Activated T-cell treated with anti-CD3 and anti-CD28 coated beads, Interleukin-2, amount 50 U/mL, for 72 hours (primary cell): ENCODE measurements at places on chromosomes 1 and 21. TPM values are rescaled to one million over a fixed set of nuclear protein-coding genes. Genes with fewer than 3 reads are reported as not detected.

DNA sequence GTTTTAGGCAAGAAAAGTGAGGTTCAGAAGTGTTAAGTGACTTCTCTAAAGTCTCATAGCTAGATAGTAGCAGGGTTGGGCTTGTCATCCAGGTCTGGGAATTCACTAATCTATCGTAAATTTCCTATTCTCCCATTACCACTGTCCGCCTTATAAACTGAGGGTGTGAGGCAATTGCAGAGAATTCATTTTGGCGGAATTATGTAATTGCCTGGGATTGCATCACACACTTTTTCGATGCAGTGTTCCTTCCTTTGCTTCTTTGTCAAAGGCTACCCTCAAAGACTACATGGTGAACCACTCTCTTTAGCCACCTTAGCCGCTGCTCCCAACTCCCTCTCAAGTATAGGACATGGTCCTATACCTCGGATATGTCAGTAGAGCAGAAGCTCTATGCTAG lies 19.1 kb downstream of the SELP start:
- DNase-seq: no peak
- no peak overlapping the region for H3K27ac ChIP-seq
- no peaks in the 10 kb centered on the region for H3K36me3 ChIP-seq
- peaks cover 6% of the 10 kb centered on the region for H3K4me1 ChIP-seq

GRCh38 chr1:7884757-7885156 lies 31.9 kb upstream of the UTS2 start:
- DNase-seq: no peak
- no peaks in the 10 kb centered on the region for H3K36me3 ChIP-seq
- H3K27me3 ChIP-seq: peaks cover 33% of the 10 kb centered on the region

DNA sequence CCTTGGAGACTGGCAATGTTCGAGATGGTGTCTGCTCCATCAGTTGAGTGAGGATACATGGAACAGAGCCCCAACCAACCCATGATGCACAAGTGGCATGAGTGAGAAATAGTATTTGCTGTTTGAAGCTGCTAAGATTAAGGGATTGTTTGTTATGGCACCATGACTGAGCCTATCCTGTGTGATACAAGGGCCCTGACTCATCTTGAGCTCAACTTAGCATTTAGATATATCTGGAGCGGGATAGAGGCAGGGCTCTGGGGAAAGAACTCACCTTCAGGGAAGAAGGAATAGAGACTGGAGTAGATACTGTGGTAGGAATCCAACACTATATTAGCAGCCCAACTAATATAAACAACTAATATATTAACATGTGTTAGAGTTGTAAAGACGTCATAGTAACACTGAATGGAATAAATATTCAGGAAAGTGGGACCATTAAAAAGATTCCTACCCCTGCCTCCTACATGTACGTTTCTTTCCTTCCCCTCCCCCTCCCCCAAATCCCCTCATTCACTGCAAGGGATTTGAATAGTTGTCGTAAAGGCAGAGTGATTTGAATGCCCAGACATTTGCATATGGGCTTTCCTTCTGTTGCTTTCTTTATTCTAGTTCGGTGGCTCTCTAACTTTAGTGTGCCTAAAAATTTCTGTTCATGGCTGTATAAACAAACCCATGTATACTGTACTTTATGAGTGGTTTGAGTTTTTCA lies 106.6 kb upstream of the POU3F1 start:
- H3K36me3 ChIP-seq: no peaks in the 10 kb centered on the region
- H3K27me3 ChIP-seq: peaks cover 44% of the 10 kb centered on the region

DNA sequence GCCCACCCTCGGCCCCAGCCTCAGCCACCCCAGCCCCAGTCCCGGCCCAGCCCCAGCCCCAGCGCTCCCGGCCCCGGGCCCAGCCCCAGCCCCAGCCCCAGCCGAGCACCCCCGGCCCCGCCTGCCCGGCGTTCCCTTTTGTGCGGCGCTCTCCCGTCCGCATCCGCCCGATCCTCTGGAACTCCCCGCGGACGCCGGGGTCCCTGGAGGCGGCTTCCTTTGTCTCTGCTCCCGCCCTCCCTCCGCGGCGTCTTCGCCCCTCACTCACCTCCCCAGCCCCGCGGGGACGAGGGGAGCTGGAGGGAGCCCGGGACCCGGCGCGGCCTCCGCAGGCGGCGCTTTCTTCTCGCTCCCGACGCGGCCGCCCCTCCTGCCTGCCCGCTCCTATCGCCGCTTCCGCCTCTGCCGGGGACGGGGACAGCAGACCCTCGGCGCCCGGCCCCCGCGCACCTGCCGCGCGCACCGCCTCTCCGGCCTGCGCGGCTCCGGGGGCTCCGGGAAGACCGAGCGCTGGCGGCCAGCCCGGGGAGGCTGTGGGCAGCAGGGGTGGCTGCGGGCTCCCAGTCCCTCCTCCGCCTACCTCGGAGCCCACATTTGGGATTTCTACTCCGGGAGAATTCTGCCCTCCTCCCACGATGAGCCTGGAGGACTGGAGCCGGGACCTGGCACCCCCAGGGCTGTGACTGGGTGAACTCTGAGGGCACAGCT lies 14.0 kb downstream of the AGRN start:
- H3K27me3 ChIP-seq: peaks cover 6% of the 10 kb centered on the region
- no peaks in the 10 kb centered on the region for H3K36me3 ChIP-seq
- DNase-seq: no peak
- H3K4me3 ChIP-seq: peak overlapping the region; percentile 82
- peaks cover 21% of the 10 kb centered on the region for H3K4me1 ChIP-seq
- no peak overlapping the region for H3K27ac ChIP-seq

GRCh38 chr1:100360790-100361510 lies 8.6 kb downstream of the CDC14A start:
- H3K36me3 ChIP-seq: peaks cover 14% of the 10 kb centered on the region
- H3K4me1 ChIP-seq: peaks cover 74% of the 10 kb centered on the region
- H3K27me3 ChIP-seq: no peaks in the 10 kb centered on the region
- no peak overlapping the region for H3K4me3 ChIP-seq

DNA sequence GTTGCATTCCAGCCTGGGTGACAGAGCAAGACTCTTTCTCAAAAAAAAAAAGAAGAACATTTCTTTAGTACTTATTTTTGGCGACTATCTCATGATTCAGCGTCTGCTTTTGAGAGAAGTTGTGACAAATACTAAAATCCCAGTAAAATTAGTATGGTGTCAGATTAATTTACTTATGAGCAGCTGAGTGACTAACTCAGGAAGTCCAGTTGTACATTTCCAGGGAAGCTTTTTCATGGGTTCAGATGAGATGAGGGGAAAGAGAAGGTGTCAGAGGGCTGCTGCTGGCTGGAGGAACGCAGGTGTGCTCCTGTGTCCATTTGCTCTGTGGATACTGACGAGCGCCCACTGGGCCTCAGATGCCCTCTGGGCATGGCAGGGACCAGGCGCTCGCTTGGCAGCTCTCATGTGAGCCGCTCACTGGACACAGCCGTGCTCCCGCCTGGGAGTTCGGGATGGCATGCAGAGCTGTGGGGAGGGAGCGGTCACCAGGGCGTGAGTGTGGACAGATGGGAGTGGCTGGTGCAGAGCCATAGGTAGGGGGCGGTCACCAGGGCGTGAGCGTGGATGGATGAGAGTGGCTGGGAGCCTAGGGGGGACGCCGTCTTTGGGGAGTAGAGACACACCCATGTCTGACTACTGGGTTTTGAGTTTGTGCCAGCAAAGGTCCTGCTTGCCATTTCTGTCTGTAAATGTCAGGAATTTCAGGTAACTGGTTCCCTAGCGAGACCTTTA lies 55.0 kb downstream of the ADARB1 start:
- DNase-seq: no peak
- no peak overlapping the region for H3K4me3 ChIP-seq
- H3K27me3 ChIP-seq: no peaks in the 10 kb centered on the region
- no peak overlapping the region for H3K27ac ChIP-seq
- peaks cover 16% of the 10 kb centered on the region for H3K4me1 ChIP-seq

GRCh38 chr1:32066489-32066873 lies 6.3 kb upstream of the TMEM39B start:
- no peak overlapping the region for H3K4me3 ChIP-seq
- no peak for DNase-seq
- H3K27me3 ChIP-seq: no peaks in the 10 kb centered on the region
- H3K4me1 ChIP-seq: peaks cover 15% of the 10 kb centered on the region
- peak overlapping the region; percentile 26 for H3K27ac ChIP-seq

GRCh38 chr1:95117207-95118066 lies at the start of gene TLCD4:
Gene TLCD4 (plus strand): TSS chr1:95117355. CDS start chr1:95143902, 26,547 bp downstream.
- H3K4me1 ChIP-seq: peaks cover 11% of the 10 kb centered on the region
- H3K27me3 ChIP-seq: peaks cover 41% of the 10 kb centered on the region
- no peaks in the 10 kb centered on the region for H3K36me3 ChIP-seq
- peak; percentile 33 for DNase-seq

GRCh38 chr1:174052621-174053020 lies 30.5 kb upstream of the RC3H1 start:
- no peak overlapping the region for H3K27ac ChIP-seq
- no peak overlapping the region for H3K4me3 ChIP-seq
- H3K4me1 ChIP-seq: no peaks in the 10 kb centered on the region
- no peaks in the 10 kb centered on the region for H3K36me3 ChIP-seq
- DNase-seq: no peak

Gene KIF26B
- total RNA-seq: 0.34 TPM

Gene RNPEP
- 46.4 TPM for total RNA-seq

Gene NECTIN4
- total RNA-seq: not detected

Gene NUDT4B
- 0.65 TPM for total RNA-seq

Gene LCE2A
- not detected for total RNA-seq
